Body of pancreas (tissue), 4 donors: ENCODE measurements at places on chromosomes 1 and 21. TPM values are rescaled to one million over a fixed set of nuclear protein-coding genes. Genes with fewer than 3 reads are reported as not detected.
A peak's percentile ranks its signal among the peaks of the same experiment; 100 is the strongest.

DNA sequence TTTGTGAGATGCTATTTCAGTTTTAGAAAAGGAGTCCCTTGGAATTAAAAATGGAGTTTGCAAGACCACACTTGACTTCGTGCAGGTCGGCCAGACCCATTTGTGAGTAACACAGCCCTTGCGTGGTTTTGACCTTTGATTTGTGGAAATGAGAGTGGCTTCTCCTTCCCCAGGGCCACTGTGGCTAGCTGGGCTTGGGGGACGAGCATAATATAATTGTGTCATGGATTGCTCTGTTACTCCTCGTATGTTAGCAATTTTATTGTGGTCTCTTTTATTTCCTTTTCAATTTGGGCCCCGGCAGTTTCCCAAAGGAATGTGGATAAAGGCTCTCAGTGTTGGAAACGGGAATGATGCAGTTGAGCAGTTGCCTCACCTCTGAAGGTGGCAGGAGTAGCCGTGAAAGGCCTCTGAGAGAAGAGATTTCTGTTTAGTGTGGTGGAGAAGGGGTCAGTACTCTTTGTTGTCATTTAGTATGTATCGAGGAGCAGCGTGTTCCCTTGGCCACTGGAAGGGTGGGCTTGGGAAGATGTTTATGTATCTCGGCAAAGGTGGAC is 194.6 kb downstream of the PBX1 start:
- no peak for DNase-seq
- peaks cover 71% of the 10 kb centered on the region for H3K4me1 ChIP-seq
- peak overlapping the region; percentile 82 for H3K27ac ChIP-seq
- H3K36me3 ChIP-seq, result no peaks in the 10 kb centered on the region

Gene PLA2G4A
- total RNA-seq, result 11.2 TPM

Gene CR1
- 1.3 TPM for total RNA-seq

Gene OR6K3
- not detected for total RNA-seq

- DNase-seq, result peak; percentile 16
- H3K27ac ChIP-seq, result no peak overlapping the region
- H3K27me3 ChIP-seq, result no peaks in the 10 kb centered on the region
- no peaks in the 10 kb centered on the region for H3K4me1 ChIP-seq
These were observed 150.1 kb downstream of the CDC7 start for GRCh38 chr1:91650764-91651163.

DNA sequence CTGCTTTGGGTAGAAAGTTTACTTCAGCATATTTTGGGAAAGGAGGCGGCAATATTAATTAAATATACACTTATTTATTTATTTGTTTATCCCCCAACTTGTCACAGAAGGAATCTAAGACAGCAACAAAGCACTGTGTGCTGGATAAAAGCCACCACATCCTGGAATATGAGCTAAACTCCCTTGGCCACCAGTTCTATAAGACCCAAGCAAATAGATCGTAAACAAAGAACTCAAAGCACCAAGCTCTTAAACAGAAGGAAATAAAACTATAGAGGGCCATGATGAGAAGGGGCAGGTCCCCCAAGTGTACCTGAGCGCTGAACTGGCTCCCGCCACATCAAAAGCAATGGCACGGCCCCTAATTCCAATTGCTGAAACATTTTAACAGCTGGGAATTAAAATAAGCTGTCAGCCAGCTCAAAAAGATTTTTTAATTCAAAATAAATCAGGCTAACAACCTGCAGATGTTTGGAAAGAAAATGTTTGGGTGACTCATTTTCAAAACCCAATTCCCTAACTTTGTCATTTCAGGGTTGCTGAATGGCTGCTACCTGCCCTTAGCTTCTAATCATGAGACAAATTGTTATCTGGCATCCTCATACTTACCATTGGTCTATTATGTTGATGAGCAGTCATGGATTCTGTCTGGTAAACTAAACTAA is 127.1 kb downstream of the SLC30A10 start:
- H3K4me1 ChIP-seq, result no peaks in the 10 kb centered on the region
- H3K27ac ChIP-seq, result no peak overlapping the region
- H3K36me3 ChIP-seq, result no peaks in the 10 kb centered on the region
- no peaks in the 10 kb centered on the region for H3K27me3 ChIP-seq
- no peak for DNase-seq
- H3K4me3 ChIP-seq, result no peak overlapping the region

Gene CSF1
- 26.7 TPM for total RNA-seq

GRCh38 chr1:44775930-44776729 is 790 bp downstream of the RPS8 start:
- peak overlapping the region; percentile 99 for H3K4me3 ChIP-seq
- H3K27ac ChIP-seq, result peak overlapping the region; percentile 83
- no peak for DNase-seq
- peaks cover 17% of the 10 kb centered on the region for H3K36me3 ChIP-seq
- peaks cover 31% of the 10 kb centered on the region for H3K4me1 ChIP-seq
- no peaks in the 10 kb centered on the region for H3K27me3 ChIP-seq

DNA sequence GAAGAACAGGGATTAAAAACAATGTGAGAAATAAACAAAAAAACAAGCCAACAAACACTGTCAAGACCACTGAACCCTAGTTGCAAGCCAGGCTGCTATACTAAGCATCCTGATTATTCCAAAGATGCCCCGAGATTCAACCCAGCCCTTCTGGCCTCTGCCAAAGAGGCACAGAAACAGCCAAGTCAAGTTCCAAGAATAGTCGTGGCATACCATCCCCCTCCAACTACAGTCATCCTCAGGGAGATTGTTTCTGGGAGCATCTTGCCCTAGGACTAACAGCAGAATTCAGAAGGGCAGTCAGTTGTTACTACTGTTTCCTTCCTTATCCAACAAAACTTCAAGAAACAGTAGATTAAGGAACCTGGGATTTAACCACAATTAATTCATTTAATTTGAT is 52.3 kb downstream of the ABL2 start:
- no peaks in the 10 kb centered on the region for H3K27me3 ChIP-seq
- no peak overlapping the region for H3K27ac ChIP-seq
- H3K36me3 ChIP-seq, result no peaks in the 10 kb centered on the region
- DNase-seq, result no peak
- H3K4me3 ChIP-seq, result no peak overlapping the region

DNA sequence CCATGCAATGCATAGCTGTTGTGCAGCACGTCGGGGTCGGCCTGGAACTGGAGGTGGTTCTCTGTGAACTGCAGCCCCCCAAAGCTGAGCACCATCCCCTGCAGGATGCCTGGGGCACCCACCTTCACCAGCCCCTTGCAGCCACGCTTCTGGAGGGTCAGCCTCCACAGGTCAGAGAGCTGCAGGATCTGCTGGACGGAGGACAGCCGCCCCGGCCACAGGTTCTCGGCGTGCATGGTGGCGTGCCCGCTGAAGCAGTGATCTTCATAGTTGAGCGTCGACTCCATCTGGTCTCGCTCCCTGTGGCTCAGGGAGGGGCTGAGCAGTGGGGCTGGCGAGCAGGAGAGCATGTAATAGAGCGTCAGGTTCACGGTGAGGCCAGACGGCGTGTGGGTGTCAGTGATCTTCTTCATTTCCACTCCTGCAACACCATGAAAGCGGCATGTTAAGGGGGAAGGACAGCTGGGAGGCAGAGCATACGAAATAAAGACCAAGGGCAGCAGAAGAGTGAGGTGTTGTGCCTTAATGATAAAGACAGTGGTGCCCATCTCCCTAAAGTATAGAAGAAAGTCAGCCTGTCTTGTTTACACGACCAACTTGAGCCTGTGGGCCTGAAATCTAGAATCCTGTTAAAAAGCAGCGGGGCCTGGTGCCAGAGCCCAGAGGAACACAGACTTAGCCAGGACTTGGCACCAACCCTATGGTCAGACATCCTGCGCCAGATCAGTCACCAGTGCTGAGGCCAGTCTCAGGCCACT is 3.0 kb downstream of the KIAA2013 start:
- H3K4me1 ChIP-seq, result peaks cover 51% of the 10 kb centered on the region
- H3K27ac ChIP-seq, result no peak overlapping the region
- H3K4me3 ChIP-seq, result no peak overlapping the region
- no peaks in the 10 kb centered on the region for H3K27me3 ChIP-seq

Gene KCNE1
- total RNA-seq, result not detected

DNA sequence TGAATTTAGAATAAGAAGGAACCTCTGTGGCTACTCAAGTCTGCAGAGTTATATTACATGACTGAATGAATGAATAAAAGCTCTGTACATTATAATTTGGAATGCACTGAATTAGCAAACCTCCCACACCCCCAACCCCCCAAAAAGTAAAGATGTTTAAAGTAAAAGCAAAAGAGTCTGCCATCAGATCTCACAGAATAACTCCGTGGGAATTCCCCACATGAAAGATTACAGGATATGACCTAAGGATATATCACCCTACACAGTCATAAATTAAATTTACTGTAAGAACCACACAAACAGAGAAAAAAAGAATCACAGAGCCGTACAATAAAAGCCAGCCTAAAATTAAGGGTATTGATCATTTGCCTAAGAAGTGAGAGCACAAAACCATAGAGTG is 587.3 kb downstream of the PTPRC start:
- no peak for DNase-seq
- H3K27ac ChIP-seq, result no peak overlapping the region
- no peaks in the 10 kb centered on the region for H3K27me3 ChIP-seq
- H3K36me3 ChIP-seq, result no peaks in the 10 kb centered on the region

- H3K4me1 ChIP-seq, result no peaks in the 10 kb centered on the region
- no peak for DNase-seq
- H3K27me3 ChIP-seq, result no peaks in the 10 kb centered on the region
- H3K27ac ChIP-seq, result no peak overlapping the region
These were observed 197.0 kb upstream of the ZC3H12A start for GRCh38 chr1:37277366-37277765.

- H3K27me3 ChIP-seq, result no peaks in the 10 kb centered on the region
- no peak overlapping the region for H3K4me3 ChIP-seq
These were observed 109.1 kb downstream of the SLC45A1 start for GRCh38 chr1:8426996-8427395.

DNA sequence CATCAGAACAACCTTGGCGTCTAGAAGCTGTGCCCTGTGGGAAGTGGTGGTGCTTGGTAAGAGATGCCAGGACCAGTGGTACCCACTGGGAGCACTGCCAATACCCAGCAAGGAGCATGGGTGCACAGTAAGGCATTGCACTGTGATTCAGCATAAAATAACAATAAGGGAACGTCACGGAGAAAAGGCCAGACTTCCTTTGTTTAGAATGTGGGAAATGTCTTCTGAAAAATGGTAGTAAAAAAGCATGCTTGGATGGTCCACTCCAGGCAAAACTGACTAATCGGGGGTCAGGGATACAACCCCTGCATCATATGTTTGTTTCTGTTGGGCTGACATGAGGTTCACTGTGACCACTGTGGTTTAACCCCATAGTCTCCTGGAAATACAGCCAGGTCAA is 14.7 kb downstream of the METTL18 start:
- H3K4me1 ChIP-seq, result no peaks in the 10 kb centered on the region
- H3K36me3 ChIP-seq, result no peaks in the 10 kb centered on the region
- DNase-seq, result no peak
- no peak overlapping the region for H3K4me3 ChIP-seq
- no peaks in the 10 kb centered on the region for H3K27me3 ChIP-seq

DNA sequence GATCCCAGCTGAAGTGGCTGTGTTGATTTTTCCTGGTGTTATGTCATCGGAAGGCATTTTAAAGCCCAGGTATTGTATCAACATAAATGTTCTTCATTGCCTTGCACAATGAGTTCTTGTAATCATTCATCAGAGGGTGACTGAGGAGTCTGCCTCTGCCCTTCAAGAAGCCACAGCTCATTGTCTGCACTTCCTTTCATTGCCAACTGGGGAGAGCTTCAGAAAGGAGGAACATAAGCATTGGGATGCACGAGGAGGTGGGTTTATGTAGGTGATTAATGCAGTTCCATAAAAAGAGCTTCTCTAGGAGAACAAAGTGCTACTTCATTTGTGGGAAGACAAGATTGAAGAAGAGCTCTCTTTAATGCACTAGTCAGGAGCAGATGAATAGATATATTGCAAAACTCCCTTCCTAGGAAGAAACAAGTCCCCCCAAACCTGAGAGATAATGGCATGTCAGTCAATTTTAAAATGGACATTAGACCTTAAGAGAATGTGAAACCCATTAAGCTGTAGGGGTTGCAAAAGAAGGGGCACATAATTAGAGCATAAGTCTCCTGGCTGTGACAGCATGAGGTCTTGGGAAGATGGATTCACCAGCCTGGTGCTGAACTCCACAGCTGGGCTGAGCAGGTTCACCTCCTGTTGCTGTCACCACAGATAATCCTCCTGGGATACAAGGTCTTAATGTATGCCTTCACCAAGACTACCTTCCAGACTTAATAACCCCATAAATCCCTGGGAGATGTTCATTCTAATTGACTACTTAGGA is 124.6 kb downstream of the BACH1 start:
- H3K4me3 ChIP-seq, result no peak overlapping the region
- H3K27me3 ChIP-seq, result no peaks in the 10 kb centered on the region
- no peaks in the 10 kb centered on the region for H3K4me1 ChIP-seq
- no peak overlapping the region for H3K27ac ChIP-seq

- DNase-seq, result peak; percentile 17
- H3K36me3 ChIP-seq, result no peaks in the 10 kb centered on the region
- no peaks in the 10 kb centered on the region for H3K27me3 ChIP-seq
These were observed 242.2 kb downstream of the PTPRC start for GRCh38 chr1:198880818-198881597.

DNA sequence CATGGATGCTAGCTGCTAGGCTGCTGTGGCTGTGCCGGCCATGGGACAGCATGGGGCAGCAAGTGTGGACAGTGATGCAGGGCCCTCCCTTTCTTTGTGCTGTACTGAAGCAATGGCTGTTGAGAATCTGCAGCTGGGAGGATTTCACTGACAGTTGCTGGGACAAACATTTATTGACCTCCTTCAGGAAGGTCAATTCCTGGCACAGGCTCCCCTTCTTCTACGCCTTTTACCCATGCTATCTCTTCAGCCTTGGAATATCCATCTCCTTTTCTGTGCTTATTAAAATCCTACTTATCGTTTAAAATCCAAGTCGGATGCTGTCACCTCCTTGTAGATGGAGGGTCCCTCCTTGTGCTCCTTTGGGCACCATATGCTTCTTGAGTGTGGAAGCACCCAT is 213.1 kb upstream of the USP24 start:
- no peaks in the 10 kb centered on the region for H3K27me3 ChIP-seq
- H3K36me3 ChIP-seq, result no peaks in the 10 kb centered on the region
- no peak overlapping the region for H3K27ac ChIP-seq
- H3K4me1 ChIP-seq, result no peaks in the 10 kb centered on the region
- no peak overlapping the region for H3K4me3 ChIP-seq

DNA sequence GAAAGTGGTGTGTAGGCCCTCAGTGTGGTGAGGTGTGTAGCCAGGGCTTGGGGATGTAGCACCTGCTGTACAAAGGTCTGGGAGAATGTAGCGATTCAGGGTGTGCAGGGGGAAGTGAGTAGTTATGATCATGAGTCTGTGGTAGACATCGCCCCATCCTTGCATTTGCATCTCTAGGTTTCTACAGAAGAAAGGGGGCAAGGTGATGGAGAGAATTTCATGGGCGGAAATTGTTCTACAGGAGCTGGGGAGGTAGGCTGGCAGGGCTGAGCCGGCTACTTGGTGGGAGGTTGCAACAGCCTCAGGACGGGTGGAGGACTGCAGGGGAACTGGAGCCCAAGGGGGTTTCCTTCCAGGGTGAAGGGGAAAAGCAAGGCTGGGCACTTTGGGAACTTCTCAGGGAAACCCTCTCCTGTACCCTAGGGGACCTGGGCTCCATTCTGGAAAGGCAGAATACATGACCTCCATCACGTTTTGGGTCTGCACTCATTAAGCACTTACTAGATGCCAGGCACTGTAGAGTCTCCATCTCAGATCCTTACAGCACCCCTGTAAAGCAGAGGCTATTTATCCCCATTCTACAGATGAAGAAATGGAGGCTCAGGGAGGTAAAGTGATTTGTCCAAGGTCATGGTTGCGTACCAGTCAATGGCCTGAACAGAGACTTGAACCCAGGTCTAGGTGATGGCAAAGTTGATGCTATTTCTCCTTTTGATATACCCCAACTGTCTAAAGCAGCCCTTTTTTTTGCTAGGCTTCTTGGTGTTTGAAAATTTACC is 14.5 kb upstream of the TNFRSF1B start:
- no peak overlapping the region for H3K27ac ChIP-seq
- H3K4me1 ChIP-seq, result peaks cover 5% of the 10 kb centered on the region
- no peaks in the 10 kb centered on the region for H3K36me3 ChIP-seq
- H3K4me3 ChIP-seq, result no peak overlapping the region
- no peak for DNase-seq

Gene CD1C
- total RNA-seq, result 1.0 TPM

Gene ZSWIM5
- total RNA-seq, result 4.4 TPM
